ENCODE measurements at places on chromosomes 5 and 9.

DNA sequence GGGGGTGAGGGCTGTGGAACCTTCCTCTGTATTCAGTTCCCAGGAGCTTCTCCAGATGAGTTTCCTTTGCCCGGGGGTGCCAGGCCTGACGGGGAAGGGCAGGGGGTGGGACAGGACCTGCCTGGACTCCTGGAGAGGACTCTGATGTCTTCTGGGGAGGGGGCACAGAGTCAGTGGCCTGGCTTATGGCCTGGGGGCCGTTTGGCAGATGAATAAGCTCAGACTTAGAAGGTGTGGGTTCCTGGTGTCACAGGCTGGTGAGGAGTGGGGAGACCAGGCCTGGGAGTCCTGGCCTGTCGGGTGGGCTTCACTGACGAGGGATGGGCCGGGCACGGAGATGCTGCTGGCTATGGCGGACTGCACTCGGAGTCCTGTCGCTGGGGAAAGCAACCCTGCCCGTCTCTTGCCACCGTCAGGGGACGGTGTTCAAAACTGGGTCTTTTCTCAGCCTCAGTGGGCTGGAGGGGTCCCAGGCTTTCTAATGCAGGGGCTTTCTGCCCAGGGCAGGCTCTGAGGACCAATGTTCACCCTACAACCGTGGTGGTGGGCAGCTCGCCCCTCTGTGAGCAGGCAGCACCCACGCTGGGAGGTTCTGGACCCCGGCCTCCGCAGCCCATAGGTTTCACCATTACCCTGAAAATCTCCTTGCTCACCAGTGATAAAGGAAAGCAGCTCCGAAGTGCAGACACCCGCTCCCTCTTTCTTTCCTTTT is 16.2 kb downstream of the COL5A1 start:
- no peak for DNase-seq

- DNase-seq = no peak
Observed at GRCh38 chr5:55929020-55929799, 65.6 kb downstream of the IL6ST start.

- no peak for DNase-seq
Observed at GRCh38 chr5:73444499-73445438, 3.8 kb downstream of the FOXD1 start.

- no peak for DNase-seq
Observed at GRCh38 chr5:93422652-93423280, 158.3 kb downstream of the NR2F1-AS1 start.

GRCh38 chr5:58198330-58198729 is 261.6 kb downstream of the PLK2 start:
- no peak for DNase-seq

DNA sequence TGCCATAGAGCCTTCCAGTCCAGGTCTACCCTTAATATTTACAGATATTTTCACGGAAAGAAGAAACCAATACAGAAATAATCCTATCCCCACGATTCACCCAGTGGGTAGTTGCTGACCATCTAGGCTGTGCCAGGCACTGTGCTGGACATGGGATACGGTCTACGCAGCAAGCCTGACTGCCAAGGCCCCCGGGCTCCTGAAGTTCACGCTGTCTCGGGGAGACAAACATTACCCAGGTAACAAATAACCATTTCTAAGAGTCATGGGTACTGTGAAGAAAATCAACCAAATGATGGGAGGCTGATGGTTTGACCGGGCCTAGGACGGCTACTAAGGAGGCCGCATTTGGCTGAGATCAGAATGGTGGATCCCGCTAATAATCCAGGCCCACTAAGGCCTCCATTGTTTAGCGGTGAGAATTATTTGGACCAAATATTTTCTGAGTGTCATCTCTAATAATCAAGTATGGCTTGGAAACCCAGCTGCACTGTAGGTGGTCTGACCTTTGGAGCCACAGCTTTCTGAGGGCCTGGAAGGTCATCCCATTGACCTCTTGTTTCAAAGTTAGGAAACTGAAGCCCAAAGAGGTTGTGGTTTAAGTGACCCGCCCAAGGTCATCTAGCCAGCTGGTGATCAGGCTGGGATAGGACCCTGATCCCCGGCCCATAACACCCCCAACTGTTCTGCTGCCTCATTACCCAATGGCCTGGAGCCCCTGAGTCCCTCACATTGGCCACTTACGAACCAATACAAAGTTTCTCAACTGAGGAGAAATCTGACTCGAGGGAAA is 82.4 kb downstream of the AK8 start:
- DNase-seq = no peak

- DNase-seq = no peak
Observed at GRCh38 chr5:4627131-4627530, 513.0 kb upstream of the ADAMTS16 start.

GRCh38 chr5:73440262-73440661 is 8.3 kb downstream of the FOXD1 start:
- DNase-seq = no peak

GRCh38 chr5:82338771-82339373 is 60.7 kb upstream of the RPS23 start:
- no peak for DNase-seq
